ENCODE measurements at places on chromosomes 3 and 15. TPM values are rescaled to one million over a fixed set of nuclear protein-coding genes. Genes with fewer than 3 reads are reported as not detected.

The GREM1 gene
- under 0.01 TPM for total RNA-seq

The LRRC31 gene
- total RNA-seq: not detected

The CACNA2D3 gene
- not detected for total RNA-seq

The SNAPC5 gene
- total RNA-seq: 60.7 TPM

The MESP2 gene
- total RNA-seq: 0.27 TPM

The CFAP91 gene
- not detected for total RNA-seq

The BTLA gene
- not detected for total RNA-seq

The TM4SF18 gene
- total RNA-seq: 72.6 TPM

DNA sequence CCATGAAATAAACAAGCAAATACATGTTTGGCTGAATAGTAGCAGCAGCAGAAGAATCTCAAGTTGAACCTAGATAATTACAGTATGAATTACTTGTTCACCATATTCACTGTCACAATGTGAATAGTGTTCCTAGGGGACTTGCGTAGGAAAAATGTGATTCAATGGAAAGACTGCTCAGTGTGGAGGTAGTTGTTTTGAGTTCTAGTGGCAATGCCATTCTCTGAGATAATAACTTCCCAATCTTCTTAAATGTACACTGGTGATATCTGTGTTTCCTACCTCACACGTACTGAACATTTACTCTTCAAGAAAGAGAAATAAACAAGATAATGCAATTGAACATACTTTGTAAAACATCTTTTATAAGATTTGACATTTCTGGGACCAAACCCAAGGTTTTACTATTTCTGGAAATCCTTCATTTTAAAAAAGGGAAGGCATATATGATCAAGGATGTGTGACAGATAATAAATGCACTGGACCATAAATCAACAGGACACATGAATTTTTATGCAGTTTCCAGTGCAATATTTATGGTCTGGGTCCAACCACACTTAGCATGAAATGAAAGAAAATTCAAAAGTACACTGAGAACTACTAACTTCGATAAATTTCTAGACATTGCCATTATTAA lies 598.3 kb upstream of the ZNF385D start:
- DNase-seq: no peak

- no peak for DNase-seq
Measured at GRCh38 chr3:50241163-50241562, 5.2 kb downstream of the GNAI2 start.

GRCh38 chr3:78701537-78701936 lies 1066.3 kb downstream of the ROBO1 start:
- no peak for DNase-seq

DNA sequence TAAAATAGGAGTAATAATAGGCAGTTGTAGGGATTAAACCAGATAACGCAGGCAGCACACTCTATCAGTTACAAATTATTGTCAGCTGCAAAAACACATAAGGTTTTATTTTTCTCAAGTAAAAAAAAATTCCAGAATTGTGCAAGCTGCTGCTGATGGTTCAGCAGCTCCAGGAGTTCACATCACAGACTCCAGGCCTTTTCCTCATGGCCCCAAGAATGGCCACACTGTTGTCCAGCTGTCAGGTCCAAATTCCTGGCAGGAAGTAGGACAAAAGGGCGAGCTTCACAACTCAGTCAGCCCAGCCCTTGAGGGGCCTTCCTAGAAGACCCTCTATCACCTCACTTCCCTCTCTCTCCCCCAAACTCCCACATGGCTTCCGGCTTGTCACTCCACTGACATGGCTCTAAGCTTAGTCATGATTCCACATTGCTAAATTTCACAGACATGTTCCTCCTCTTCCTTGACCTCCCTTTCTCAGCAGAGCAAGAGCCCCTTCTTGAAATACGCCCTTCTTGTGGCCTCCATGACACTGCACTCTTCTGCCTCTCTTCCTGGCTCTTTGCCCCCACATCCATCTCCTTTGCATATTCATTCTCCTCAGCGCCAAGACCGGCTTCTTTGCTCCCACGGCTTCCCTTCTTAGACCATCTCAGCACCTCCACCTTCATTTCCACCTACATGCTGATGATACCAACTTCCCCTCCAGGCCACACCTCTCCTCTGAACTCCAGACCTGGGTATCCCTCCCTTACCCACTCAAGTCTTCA lies 27.4 kb upstream of the FAM174B start:
- DNase-seq: no peak

DNA sequence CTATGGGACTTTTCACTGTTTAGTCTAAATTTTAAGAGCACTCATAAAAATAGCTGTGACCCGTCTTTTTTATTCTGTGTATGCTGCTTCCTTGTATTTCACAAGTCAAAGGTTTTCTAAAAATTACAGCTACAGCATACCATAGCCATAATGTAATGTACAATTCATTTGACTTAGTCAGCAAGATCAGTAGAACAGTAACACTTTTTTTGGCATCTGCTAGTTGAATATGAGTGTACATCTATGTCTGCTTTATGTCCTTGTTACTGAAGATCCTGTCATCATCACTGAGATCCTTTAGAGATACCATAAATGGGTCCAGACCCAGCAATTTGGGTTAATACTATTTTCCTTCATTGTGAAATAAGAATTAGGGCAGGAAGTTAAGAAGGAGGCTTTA lies 42.2 kb downstream of the CMSS1 start:
- DNase-seq: no peak

DNA sequence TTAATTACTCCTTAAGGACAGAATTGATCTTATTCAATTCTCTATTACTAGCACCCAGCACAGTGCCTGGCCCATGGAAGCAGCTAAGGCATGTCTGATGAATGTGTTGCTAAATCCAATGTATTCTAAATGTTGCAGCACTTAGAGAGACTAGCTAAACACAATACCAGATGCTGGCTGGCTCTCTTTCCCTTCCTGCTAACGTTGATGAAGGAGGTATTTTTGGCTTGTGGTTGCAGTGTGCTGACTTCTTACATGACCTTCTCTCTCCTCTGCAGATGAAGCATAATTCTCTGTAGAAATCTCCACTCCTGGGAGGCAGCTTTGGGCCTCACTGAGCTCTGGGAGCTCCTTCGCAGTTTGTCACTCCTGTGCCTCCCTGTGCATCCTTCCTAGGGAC lies 183.6 kb downstream of the PEX5L start:
- no peak for DNase-seq

DNA sequence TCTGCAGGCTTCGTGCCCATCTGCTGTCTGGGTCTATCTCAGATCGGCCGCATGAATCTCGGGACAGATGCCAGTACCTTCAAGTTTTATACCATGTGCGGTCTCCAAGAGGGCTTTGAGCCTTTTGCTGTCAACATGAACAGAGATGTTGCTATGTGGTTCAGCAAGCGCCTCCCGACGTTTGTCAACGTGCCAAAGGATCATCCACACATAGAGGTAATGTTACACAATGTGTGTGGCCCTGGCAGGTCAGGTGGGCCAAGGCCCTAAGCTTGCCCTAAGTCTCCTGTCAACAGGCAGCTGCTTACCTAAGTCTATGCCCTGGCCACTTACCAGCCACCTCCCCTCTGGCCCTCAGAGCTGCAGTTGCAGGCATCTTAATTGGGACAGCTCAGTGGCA lies 324.0 kb upstream of the CHRM5 start:
- DNase-seq: no peak

GRCh38 chr3:157087373-157087772 lies 72.6 kb downstream of the CCNL1 start:
- no peak for DNase-seq

DNA sequence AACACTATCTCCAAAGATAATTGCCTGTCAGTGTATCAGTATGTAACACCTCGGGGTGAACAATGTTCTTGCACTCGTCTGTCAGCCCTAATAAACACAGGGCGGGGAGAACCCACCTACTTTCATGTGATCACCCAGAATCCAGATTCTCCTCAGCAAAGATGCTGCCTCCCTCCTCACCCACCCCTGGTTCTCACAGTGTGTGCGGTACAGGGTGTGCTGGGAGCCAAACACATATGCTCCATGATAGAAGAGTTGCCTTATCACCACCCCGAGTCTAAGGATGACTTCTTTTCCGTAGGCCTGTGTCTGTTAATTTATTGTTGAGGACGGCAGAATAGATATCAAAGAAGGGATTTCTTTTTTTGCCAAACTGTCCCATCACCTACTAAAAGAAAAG lies 206.1 kb downstream of the TLE3 start:
- DNase-seq: no peak

GRCh38 chr3:120418866-120419490 lies 31.8 kb downstream of the FSTL1 start:
- DNase-seq: peak; percentile 81

DNA sequence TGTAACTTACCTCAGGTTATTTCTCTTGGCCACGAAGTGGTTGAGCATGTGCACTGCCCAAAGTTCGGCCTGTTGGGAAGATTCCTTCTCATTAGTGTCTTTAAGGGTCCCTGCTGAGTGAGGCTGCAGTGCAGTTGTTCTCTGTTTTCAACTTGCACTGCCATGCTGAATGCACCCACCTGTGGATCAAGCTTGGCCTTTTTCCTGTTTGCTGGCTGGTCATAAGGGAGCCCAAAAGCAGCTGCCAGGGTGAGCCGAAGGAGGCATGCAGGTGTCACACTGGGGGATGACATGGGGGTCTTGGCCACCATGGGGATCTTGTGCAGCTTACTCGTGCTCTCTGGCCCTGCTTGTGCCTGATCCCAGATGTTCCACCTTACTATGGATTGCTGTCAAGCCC lies 46.1 kb upstream of the RAF1 start:
- DNase-seq: no peak

DNA sequence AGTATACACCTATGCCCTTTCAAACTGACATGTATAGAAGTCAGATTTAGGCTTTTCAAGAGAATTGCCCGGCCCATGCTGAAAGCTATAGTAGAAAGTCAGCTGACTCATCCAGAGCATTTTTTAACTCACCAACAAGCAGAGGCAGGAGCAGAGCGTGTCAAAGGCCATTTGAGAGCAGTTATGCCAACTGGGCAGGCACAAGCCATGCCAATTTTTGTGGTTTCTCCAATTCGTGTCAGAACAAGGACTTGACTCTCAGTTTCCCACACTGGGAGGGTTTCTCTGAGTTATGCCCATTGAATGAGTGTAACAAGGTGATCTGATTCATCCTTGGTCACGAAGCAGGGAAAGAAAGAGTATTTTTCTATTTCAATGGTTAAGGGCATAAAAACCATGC lies 403.3 kb upstream of the THBS1 start:
- DNase-seq: no peak

DNA sequence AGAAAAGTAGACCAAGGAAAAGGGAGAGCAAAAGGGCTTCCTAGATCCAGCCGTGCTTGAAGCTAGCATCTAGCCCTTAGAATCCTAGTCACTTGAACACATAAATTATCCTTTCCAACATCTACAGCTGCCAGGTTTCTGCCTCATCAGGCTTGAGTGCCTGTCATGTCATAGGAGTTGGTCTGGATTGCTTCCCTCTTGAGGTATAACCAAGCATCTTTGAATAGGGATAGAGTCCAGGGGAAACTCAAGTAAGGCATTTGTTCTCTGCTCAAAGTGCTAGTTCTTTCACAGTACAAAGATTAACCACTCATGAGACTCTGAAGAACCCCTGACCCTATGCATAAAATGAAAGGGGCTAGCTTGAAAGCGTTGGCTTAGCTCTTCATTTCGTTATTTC lies 72.3 kb downstream of the SLCO3A1 start:
- no peak for DNase-seq

DNA sequence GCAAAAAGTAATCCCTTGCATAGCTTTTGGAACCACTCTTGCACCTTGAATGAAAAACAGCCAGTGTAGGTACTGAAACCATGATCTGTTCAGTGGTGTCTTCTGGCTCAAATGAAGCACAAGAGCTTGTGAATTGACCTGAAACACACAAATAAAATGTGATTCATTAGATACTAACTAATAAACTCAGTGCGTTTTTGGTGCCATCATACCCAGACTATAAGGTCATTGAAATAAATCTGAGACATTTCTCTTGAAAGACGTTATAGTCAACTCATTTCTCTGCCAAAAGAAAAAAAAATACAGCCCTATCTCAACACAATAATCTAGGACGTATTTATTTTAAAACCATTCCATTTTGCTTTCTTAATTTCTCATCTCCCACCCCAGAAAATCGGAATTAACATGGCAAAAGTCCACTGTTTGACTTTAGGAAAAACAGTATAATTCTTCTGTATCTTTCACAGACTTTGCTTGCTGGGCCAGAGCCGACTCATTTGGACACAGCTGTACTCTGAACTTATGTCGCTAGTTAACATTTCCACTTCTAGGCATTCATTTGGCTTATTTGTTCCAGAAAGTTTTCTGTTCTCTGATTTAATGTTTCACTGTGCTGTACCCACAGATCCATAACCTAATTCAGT lies 284.9 kb upstream of the TBL1XR1 start:
- no peak for DNase-seq

- DNase-seq: no peak
Measured at GRCh38 chr3:27723001-27723445, 900 bp upstream of the EOMES start.
